ENCODE measurements at places on chromosomes 2 and 18.

GRCh38 chr2:226832061-226832460, 3.8 kb upstream of the RHBDD1 start:
- no peak for DNase-seq

DNA sequence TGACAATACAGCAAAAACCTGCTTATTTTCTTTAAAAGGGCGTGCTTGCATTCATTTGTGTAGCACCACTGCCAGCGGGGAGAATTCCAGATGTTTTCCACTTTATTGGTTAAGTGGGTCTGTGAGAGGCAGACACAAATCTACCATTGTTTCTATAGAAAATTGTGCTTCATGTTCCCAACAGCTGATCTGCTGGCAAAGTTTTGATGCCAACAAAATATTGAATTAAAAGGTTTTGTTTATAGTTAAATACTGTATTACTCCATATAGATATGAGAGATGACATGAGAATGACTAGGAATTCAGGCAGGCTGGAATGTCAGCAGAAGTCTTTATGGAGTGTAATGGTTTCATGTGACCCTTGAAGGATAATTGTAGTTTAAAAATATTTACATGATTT, 182.7 kb downstream of the MC4R start:
- DNase-seq = no peak

GRCh38 chr2:217955881-217956493, 46.8 kb downstream of the TNS1 start:
- no peak for DNase-seq

DNA sequence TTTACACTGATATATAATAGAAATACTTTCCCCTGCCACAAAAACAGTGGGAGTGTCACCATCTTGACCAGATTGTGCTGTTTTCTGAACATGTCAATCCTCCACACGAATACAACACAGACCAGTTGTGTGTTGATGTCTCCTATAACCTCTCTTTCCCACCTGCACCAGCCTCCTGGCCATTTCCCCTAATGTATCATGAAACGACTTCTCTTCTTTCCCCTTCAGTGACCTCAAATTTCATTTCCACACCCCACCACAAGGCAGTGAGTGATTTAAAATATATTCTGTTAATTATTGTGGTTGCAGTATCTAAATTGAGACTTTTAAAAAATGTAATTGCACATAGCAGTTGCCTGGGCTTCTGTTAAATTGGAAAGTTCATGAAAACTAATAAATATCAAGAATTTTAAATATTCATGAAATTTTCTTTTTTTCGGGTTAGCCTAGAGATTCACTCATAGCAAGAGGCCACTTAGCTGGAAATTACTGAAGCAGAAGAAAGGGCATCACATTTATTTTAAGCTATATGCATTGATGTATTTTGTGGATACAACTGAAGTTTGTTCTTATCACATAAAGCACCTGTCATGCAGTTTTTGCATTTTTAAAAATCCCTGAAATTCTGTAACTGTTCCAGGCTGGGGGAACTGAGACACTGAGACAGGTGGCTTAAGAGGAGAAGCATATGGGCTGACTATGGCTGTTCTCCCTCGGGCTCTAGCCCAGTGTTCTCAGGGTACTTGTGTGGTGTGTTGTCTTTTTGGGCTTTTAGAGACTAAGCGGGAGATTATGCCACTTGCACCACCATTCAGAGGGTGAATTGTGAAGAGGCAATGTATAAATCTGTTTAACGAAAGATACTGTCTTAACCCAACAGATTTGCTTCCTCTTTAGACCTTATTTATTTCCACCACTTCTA, 15.9 kb downstream of the FAM171B start:
- DNase-seq = no peak

- no peak for DNase-seq
These were observed 80.4 kb downstream of the EPB41L3 start for GRCh38 chr18:5463390-5463789.

DNA sequence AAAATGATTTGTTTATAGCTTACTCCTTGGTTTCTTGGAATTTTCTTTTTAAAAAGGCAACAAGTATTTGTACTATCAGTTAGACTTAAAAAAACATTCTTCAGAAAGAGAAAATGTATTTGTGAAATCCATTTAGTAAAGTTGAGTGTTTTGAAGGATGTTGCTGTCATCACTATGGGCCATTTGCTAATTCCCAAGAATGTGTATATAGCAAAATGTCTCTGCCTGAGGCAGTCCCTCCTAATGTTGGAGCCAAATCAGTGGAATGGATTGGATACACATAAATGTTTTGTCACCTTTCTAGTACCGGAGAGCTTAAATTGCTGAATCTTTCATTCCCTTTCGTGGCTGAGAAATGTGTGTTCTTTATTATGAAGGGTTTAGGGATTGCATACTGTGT, 890.2 kb upstream of the ZEB2 start:
- DNase-seq = no peak

- DNase-seq = no peak
These were observed 144.3 kb upstream of the SMAD7 start for GRCh38 chr18:49094979-49095632.

- no peak for DNase-seq
These were observed 130.6 kb downstream of the THADA start for GRCh38 chr2:43465234-43465633.

GRCh38 chr2:118830881-118831280, 16.6 kb downstream of the EN1 start:
- DNase-seq = no peak

DNA sequence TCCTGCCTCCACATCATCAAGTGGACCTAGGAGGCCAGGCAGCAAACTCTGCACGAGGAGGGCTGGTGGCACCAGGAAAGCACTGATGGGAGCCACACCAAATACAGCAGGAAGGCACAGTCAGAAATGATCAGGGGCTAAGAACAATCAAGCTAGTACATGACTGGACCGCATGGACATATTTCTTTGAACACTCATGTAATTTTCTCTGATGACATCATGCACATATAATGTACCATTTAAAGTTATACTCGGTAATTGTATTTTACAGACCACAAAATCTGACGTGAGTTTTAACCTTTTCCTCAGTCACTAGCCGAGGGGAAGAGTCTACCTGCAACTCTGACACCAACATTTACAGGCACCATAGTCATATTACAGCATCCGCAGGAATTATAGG, 76.7 kb downstream of the XDH start:
- no peak for DNase-seq

Measured in stimulated activated CD4-positive, alpha-beta T cell treated with anti-CD3 and anti-CD28 coated beads, Interleukin-12 subunit alpha, Interleukin-12 subunit beta, amount 100 ng/mL, for 24 hours (primary cell).